Renal cortex interstitium (tissue), 15 donors: ENCODE measurements at places on chromosomes 3 and 15. TPM values are rescaled to one million over a fixed set of nuclear protein-coding genes. Genes with fewer than 3 reads are reported as not detected.

- no peak for DNase-seq
These were observed 108.8 kb downstream of the MITF start for GRCh38 chr3:69848113-69848512.

GRCh38 chr3:2097641-2098191, 950 bp upstream of the CNTN4 start:
- no peak for DNase-seq

DNA sequence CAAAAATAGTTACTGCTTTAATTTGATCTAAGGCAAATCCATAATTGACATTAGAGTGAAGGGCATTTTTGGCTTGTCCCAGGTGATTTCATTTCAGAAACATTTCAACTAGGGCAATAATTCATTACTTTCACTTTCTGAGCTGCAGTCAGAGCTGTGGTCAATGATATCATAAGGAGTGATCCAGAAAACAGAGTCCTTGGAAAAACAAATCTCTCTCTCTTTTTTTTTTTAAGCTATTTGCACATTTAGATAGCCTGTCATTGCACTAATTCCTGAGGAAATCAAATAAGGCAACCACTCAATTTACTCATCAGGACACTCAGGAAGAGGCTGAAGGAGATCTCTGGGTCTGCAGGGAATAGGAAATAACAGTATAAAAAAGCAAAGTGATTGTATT, 269.5 kb upstream of the LRRC3B start:
- no peak for DNase-seq

DNA sequence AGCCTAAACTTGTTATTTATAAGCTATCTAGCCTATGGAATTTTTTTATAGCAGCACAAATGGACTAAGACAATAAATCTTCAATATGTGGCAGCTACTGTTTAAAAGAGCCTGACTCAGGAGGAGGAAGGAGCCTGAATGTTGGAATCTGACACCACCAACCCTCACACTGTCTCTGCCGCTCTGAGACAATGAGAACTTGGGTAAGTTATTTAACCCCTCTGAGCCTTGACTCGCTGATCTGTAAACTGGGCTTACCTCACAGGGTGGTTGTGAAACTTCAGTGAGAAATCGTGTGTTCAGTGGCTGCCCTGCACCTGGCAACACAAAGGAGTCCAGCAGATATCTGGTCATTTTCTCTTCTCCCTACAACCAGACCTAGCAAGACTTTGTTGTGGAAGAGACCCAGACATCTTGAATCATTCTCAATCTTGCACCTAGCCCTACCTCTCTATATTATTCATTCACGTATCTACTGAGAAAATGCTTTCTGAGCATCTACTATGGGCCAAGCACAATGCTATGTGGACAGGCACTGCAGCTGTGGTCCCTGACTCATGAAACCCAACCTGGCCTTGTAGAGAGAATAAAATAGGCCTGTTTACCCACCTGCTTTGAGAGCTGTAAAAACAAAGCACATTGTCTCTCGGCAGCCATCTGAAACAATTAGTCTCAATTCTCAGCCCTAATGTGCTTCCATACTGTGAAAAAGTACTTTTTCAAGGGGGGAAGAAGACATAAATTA, 81.9 kb upstream of the SLC25A36 start:
- DNase-seq = no peak

DNA sequence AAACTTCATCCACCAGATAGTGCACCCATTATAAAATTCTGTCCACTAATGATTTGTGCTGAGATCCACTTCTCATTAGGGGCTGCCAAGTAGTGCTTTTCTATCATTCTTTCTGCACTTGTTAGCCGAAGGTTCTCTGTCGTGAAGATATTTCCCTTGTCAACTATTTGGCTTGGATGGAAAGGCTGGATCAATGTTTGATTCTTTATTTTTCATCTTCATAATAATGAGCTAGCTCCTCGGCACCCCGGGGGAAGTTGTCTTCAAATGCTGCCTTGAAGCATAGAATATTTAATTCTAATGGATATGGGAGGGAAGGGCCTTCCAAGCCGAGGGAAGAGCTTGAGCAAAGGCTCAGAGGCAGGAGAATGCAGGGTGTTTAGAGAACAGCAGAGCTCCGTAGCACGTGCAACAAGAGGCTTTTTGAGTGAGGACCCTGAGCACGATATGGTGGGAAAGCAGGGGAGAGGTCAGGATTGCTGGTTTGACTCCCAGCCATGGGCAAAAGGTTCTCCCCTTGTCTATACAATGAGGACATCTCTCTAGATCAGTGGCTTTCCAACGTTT, 16.3 kb upstream of the MUC20 start:
- DNase-seq = no peak

DNA sequence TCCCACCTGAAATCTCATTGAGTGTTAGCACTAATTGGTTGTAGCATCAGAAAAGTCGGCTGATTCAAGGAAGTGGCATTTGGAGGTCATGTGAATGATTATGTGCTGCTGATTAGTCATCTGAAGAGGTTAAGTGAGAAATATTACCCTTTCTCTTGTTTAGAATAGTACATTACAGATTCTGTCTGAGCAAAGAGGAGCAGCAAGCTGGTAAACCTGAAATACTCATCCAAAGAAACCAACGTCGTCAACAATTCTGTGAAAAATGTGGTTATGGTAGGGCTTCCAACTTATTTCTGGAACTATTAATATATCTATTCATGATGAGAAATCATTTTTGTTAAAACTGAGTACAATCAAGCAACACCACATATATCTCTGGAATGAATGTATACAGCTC, 1024.9 kb downstream of the TUSC7 start:
- DNase-seq = no peak

DNA sequence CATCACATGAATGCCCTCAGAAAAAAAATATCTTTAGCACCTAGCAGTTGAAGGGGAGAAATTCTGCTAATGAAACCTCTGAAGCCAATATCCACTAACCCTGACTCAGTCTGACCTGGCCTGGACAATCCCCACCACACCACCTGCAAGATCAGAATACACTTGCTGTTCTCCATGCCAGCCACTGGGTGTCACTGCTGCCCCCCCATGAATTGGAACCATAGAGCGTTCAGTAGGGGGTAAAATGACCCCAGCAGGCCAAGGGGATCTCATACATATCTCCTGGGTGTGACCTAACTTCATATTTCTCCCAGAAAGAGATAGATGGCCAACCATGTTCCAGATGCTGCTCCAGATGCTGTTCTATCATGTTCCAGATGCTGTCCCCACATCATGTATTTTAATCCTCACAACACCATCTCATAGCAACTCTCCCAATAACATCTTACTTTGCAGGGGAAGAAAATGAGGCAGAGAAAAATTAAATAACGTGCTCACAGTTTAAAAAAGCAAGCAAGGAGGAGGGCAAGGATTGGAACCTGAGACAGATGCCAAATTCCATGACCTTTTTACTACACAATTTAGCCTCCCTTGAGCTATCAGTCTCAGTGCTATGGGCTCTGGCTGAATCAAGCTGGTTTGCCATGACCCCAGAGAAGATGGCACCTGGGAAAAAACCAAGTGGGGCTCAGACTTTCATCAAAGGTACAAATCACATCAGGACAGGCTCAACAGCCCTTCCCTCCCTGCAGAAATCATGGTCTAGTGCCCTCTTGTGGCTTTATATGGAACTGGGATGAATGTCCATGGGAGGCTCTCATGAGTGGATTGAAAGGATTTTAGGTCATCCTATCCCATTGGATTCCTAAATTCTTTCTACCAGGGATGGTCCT, 12.4 kb downstream of the NTRK3 start:
- DNase-seq = no peak

Gene TNIK
- 22.5 TPM for polyA plus RNA-seq
